H9 (cell line): ENCODE measurements at places on chromosomes 3 and 15. TPM values are rescaled to one million over a fixed set of nuclear protein-coding genes. Genes with fewer than 3 reads are reported as not detected.

DNA sequence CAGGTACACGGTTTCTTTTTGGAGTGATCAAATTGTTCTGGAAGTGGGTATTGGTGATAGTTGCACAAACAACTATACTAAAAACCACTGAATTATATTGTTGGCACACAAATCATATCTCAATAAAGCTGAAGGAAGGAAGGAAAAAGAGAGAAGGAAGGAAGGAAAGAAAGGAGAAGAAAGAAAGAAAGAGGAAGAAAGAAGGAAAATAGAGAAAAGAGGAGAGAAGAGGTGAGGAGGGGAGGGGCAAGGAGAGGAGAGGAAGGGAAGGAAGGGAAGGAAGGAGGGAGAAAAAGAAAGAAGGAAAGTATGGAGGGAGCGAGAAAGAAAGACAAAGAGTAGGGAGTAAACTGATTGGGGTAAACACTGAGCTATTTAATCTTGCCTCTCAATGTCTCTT is 77.9 kb upstream of the TSC22D2 start:
- no peak for DNase-seq

DNA sequence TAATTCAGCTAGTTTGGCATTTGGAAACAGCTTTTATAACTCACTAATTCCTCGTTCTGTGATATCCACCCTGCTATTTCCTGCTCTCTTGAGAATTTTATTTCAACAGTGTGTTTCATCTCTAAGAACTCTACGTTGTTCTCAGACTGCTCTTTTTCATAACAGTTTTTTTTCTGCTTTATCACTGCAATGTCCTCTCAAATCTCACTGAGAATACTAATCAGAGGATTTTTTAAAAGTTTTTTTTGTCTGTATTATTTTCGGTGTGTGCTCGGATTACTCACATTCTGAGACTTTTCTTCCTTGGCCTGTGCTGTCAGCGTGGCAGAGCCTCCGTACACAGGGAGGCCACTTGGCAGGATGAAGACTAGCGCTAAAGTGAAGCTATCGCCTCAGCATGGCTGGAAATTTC is 59.4 kb upstream of the NEO1 start:
- no peak for DNase-seq

- no peak for DNase-seq
Measured at GRCh38 chr3:134282659-134283047, 32.0 kb upstream of the RYK start.

- DNase-seq = peak; percentile 16
Measured at GRCh38 chr3:52469001-52469400, 13.6 kb downstream of the NISCH start.

DNA sequence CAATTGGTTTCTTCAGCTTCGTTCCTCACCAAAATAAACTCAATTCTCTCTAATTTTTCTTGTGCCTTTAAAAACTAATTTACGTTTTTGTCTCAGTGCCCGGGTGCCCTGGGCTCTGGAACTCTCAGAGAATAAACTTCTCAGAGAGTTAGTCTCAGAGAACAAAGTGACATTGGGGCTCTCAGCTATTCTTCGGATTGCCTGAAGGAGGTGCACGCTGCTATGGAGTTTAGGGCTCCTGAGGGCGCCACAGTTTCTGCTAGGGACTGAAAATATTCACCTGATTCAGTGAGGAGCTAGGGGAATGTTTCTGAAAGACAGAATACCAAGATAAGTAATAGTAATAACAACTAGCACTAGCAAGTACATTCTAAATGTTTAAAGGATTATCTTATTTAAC is 22.7 kb downstream of the ZIC4 start:
- peak; percentile 53 for DNase-seq

- no peak for DNase-seq
Measured at GRCh38 chr3:17632401-17633100, 109.9 kb downstream of the TBC1D5 start.

GRCh38 chr3:37816271-37816670 is 45.4 kb upstream of the CTDSPL start:
- no peak for DNase-seq

DNA sequence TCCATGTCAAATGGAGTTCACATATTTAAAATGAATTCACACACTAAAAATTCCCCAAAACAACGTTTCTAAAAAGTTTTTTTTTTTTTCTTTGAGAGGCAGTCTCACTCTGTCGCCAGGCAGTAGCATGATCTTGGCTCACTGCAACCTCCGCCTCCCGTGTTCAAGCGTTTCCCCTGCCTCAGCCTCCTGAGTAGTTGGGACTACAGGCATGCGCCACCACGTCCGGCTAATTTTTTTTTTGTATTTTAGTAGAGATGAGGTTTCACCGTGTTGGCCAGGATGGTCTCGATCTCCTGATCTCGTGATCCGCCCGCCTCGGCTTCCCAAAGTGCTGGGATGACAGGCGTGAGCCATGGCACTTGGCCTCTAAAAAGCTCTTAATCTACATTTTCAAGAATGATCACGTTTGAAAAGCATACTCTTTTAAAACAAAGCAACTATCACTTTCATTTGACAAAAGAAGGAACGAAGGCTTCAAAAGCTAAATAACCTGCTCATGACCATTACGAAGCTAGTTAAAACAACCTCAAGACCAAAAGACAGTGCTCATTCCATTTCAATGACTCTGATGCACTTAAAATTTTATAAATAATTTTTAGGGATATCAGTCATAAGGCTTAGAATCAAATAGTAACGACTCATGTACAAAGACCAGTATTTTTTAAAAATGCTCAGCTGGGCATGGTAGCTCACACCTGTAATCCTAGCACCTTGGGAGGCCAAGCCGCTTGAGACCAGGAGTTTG is 5.5 kb downstream of the UBE3A start:
- no peak for DNase-seq

GRCh38 chr3:188697127-188697526 is 474.6 kb upstream of the TPRG1 start:
- no peak for DNase-seq

DNA sequence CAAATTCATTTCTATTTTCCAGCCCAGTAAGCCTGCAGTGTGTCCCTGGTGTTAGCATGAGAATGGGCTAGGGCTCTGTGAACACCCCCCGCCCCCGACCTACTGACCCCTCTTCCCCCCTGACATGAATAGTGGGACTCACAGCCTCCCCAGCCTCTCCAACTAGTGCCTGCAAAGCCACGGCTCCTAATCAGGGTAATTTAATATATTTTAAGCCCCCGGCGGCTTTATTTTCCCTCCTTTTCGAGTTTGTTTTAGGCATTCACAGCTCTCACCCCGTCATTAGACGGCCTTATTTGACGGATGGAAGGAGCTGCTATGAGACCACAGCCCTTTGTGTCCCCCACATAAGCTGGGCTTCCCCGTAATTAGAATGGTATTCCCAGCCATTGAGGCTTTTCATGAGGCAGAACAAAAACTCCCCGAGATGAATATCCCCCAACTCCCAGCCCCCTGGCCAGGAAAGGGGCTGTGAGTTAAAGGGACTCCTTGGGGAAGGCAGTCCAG is 78.3 kb upstream of the POLG start:
- no peak for DNase-seq

DNA sequence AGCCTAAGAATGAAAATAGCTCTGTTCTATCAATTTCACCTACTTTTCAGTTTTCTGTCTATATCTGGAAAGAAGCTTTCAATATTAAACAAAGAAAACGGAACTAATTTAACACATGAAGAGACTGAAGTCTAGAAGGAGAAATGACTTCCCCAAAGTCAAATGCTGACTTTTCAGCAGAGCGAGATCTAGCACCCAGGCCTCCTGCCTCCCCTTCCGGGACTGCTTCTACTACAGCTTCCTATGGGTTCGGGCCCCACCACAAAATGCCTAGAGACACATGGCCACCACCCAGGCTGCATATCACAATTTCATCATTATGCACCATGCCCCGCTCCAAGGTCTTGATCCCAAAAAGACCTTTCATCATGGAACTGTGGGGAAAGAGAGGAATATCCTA is 104.5 kb downstream of the SST start:
- no peak for DNase-seq

The C3orf20 gene
- total RNA-seq = not detected in 2 replicates

GRCh38 chr15:68056097-68056865 is 2.2 kb downstream of the PIAS1 start:
- DNase-seq = no peak

GRCh38 chr3:66297900-66298299 is 77.1 kb downstream of the SLC25A26 start:
- DNase-seq = no peak

DNA sequence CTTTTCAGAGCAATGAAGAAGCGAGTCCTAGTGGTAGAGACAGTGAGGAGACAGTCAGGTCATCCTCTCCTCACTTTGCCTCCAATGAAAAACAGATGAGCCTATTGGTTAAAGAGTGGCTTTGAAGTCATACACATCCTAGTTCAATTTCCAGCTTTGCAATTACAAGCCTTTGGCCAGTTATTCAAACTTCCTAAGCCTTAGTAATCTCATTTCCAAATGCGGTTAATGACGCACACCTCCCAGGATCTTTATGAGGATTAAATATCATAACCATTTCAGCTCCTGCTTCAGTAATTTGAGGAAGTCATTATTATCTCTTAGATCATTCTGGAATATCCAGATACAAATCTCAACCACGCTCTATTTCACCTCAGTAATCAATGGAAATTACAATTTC is 10.0 kb upstream of the ST6GAL1 start:
- no peak for DNase-seq

The BTLA gene
- total RNA-seq = not detected in 2 replicates

GRCh38 chr15:57356178-57356577 is 20.1 kb upstream of the CGNL1 start:
- no peak for DNase-seq

The FAM240A gene
- total RNA-seq = 0.11 TPM in 1 of 2 replicates, not detected in the other

DNA sequence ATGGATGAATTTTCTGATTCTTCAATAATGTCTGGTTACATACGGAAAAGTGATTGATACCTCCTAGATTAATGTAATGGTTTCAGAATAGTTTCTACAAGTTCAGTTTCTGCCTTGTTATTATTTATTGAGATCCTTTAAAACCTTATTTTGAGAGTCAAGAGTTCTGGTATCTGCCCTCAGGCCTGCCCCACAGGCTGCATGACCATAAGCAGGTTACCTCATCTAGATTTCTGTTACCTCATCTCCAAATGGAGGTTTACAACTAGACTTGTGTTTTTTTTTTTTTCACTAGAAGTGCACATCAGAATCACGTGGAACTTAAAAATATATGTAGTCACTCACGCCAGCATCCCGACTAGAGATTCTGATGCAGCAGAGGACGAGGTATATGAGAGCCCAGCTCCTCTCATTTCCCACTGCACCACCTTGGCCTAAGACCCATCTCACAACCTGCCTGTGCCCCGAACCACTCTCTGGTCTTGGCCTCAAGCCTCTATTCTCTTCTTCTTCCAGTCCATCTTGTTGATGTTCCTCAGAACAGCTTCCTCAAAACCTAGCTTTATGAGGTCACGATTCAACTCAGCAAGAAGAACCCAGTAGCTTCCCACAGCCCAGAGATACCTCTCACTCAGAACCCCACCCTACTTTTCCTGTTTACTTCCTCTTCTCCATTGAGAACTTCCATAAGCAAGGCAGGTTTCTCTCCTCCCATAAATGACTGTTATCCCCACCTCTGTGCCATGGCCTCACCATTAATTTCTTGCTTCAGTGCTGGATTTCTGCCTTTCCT is 353.4 kb downstream of the CHST2 start:
- no peak for DNase-seq

The GPR62 gene
- 0.13 and 0.33 TPM in 2 replicates for total RNA-seq

GRCh38 chr3:11989383-11990038 is 14.7 kb upstream of the SYN2 start:
- no peak for DNase-seq

The SETD5 gene
- total RNA-seq = 185 and 207 TPM in 2 replicates

- DNase-seq = no peak
Measured at GRCh38 chr3:116164039-116164438, 281.2 kb downstream of the LSAMP start.

GRCh38 chr3:148100476-148100875 is 597.2 kb upstream of the AGTR1 start:
- no peak for DNase-seq

DNA sequence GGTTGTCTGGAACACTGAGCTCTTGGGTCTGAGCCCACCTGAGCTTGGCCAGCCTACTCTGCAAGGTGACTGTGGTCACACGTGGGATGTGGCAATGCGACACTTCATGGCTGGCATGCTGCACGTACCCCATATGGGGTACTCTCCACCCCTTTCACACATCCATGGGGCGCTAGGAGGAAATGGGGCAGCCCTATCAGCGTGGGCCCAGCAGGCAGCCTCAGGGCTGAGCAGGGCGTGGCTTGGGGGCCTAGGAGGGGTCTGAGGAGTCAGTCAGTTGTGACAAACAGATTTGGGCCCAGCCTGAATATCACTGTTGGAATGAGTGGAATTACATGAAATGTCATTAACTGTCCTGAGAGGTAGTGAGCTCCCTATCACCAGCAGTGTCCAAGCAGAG is 82.3 kb upstream of the LINGO1 start:
- no peak for DNase-seq

DNA sequence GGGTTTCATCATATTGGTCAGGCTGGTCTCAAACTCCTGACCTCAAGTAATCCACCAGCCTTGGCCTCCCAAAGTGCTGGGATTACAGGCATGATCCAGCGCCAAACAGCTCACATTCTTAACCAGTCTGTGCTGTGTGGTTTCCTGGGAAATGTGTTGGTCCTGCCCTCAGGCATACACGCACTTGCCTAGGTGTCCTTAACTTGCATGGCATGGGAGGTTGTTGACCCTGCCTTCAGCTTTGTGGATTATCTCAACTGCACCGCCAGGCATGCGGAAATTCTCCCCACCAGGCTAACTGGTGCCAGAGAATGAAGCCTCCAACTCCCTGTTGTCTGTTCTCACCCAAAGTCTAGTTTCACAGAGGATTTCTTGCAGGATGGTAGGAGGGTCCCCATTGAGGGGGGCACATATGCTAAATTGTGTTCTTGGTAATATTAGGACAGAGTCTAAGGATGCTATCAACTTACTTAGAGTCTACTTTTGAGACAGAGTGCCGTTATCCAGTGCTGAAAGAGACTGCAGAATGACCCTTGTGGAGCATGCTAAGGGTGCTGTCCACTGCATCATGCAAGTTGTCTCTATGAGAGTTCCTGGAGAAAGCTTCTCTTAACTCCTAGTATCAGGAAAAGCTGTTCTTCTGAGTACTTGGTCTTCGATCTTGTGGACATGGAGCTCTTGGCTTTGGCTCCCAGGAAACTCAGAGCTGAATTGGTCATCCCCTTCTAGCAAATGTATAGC is 61.6 kb upstream of the EIF1B start:
- no peak for DNase-seq

GRCh38 chr3:73927203-73927570 is 302.4 kb upstream of the PDZRN3 start:
- DNase-seq = no peak

DNA sequence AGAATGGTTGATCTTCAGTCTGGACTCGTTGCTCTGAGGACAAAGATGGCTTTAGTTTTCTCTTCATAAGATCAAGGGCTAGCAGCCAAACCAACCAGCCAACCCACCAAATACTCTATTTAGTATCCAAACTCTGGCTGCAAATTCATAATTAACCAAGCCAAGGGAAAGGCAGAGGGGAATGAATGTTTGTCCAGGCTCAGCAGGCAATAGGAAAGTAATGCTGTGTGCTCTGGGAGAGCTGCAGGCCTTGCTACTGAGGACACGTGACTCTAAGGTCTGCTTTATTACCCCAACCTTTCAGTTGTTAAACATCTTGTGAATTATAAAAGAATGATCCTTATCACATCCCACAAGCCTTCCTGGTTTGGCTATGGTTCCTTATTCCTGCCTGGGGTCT is 52.3 kb upstream of the GALNT15 start:
- no peak for DNase-seq

The EFCC1 gene
- total RNA-seq = 0.09 TPM in 1 of 2 replicates, not detected in the other

The PLA2G4E gene
- total RNA-seq = not detected in 2 replicates

The HMCES gene
- 51.2 and 52.4 TPM in 2 replicates for total RNA-seq

The EDEM1 gene
- 11.6 and 11.7 TPM in 2 replicates for total RNA-seq
